ENCODE measurements at places on chromosomes 5 and 9.

- DNase-seq, result no peak
These were observed 414.2 kb downstream of the CCDC171 start for GRCh38 chr9:15967068-15967467.

GRCh38 chr5:78661044-78661443 is 12.5 kb upstream of the LHFPL2 start:
- no peak for DNase-seq

DNA sequence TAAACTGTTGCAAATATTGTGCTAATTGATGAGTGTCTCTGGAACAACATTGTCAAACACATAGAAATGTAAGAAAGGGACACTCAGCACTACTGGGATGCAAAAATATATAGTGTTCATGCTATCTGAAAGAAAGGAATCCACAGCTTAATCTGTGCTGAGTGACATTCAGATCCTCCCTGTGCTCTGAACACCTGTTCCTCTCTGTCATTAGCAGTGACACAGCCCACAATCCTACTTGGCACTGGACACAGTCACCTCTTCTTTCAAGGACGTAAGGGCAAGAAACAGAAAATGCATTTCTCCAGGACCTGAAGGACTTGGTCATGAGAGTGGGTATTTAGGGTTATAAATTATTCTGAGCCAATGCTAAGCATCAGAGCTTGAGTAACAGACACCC is 121.4 kb upstream of the SV2C start:
- no peak for DNase-seq

DNA sequence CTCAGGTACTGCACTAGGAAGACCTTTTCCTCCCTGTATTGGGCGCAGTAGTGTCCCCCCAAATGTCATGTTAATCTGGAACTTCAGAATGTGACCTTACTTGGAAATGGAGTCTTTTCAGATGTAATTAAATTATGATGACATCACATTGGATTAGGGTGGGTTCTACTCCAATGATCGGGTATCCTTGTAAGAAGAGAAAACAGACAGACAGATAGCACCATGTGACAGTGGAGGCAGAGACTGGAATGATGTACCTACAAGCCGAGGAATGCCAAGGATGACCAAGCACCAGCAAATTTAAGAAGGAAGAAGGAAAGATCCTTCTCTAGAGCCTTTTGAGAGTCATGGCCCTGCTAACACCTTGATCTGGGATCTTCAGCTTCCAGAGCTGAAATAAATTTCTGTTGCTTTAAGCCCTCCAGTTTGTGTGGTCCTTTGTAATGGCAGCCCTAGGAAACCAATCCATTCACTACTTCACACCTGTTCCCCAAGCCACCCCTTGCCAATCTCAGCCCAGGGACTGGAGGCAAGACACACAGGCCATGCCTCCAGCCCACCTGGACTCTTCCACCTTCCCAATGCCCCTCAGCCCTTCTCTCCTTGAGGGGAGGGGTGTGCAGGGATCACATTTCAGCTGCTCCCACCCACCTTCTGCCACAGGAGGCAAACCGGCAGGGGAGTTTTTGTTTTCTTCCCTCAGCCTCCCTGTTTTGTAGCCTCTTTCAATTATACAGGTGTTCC is 1.6 kb downstream of the CCNJL start:
- DNase-seq, result no peak

- DNase-seq, result no peak
These were observed 8.0 kb downstream of the SRFBP1 start for GRCh38 chr5:121969660-121970295.

- no peak for DNase-seq
These were observed 29.7 kb upstream of the EFNA5 start for GRCh38 chr5:107700481-107700880.

DNA sequence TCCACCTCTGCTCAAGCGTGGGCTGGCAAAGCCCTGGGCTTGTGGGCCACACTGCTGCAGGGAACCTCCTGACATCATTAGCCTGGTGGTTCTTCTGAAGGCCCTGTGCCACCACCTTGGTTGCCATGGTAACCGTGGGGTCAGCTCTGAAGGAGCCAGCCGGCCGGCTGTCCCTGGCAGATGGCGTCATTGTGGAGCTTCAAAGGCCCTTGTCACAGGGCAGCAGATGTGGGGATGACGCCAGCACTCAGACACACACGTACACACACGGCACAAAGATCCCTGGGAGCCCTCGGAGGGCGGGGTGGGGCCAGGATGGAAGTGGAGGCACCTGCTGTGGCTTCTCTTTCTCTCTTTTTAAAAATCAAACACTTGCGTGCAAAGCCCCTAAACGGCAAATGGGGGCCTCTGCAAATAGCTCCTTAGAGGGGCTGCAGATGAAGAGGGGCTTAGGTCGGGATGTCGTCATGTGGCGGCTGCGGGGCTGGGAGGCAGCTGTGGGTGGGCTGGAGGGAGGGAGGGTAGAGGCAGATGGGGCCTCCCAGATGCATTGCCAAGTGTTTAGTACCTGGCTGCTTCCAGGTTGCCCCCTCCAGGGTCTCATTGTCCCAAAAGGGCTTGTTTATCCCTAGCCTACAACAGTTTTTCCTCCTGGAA is 19.5 kb upstream of the RPL26L1 start:
- no peak for DNase-seq

- peak; percentile 58 for DNase-seq
These were observed 1.7 kb downstream of the CBY3 start for GRCh38 chr5:179679014-179679674.

GRCh38 chr5:131756942-131757341 is 39.9 kb downstream of the FNIP1 start:
- no peak for DNase-seq

GRCh38 chr5:134029156-134029555 is 24.4 kb upstream of the VDAC1 start:
- no peak for DNase-seq

GRCh38 chr5:15116996-15117395 is 245.4 kb upstream of the ANKH start:
- no peak for DNase-seq

DNA sequence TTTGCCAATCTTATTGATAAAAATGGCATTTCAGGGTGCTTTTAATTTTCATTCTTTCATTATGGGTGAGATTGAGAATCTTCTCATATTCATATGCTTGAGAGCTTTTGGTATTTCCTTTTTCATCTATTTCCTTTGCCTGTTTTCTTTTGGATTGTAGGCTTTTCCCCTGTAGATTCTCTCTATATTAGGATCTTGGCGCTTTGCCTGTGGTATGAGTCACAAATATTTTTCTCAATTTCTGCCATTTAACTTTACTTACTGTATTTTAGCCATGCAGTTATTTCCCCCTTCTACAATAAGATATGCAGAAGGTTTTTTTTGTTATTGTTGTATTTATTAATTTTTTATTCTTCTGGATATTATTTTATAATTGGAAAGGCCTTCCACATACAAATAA is 21.5 kb upstream of the KLF9 start:
- no peak for DNase-seq

DNA sequence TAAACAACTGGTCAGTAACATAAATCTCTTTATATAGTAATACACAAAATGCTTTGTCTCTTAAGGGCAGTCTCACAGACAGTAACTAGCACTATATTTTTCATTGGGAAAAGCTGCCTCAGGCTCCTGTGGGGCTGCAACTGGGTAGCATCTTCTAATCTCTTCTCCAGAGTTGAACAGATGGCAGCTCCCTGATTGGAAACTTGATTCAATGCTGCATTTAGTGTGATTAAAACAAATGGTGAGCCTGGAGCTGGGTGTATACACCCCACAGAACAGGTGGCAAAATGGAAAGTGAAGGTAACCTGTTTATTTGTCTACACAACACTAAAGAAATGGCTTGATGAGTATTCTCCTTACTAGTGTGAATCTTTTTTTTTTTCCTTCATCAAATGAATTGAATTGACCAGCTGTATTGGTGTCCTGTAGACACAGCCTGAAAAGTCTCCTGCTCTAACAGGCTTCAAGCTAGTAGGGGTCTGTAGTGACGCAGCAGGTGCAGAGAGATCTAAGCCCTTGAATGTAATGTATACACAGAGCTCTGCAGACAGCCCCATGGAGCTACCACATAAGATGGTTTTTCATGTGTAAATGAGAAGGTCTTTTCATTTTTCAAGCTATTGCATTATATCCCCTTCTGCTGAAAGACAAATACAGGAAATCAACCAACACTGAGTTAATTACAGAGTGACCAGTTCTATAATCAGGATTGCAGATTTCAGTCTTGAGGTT is 43.3 kb downstream of the IZUMO3 start:
- no peak for DNase-seq

DNA sequence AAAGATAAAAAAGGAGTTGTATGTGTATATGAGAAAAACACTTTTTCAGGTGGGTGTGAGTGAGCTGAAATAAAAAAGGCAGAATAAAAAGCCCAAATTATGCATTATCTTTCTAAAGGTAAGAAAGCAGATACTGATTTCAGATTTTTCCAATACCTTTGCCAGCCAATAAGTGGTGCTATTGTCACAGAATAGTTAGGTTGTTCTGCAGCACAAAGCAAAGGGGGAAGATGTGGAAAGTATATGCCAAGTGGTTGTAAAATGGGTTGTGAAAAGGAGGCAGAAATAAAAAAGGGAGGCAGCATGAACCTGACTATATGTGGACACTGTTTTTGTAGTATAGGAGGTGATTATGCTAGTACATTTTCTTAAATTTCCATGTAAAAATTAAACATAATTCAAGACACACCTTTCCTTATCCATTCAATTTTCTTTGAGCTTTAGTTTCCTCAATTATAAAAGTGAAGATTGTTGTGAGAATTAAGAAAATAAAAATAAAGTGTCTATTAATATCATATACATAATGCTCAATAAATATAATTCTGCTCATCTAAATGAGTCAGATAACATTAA is 106.7 kb downstream of the SMIM15 start:
- DNase-seq, result no peak

DNA sequence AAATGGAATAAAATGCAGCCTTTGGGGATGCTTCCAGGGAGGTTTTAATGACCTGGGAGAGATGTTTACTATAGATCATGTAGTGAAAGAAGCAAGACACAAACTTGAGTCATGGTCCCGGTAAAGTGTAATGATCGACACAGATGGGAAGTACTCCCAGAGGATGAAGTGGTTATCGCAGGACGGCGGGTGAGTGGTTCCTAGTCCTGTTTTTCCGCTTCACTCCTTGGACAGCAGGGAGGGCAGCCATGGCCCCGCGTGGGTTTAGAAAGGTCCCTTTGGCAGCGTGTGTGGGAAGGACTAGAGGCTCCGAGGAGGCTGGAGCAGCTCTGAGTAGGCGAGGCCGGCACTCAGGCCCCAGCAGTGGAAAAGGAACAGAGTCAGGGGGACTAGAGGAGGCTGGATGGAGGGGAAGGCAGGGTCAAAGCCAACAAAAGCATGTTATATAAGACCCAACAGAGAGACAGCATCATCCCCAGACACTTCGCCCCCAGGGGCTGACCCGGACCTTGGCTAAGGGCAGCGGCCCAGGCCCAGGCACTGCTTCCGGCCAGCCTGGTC is 49.2 kb upstream of the STXBP1 start:
- DNase-seq, result no peak

GRCh38 chr9:131892162-131892707 is 152.4 kb upstream of the RAPGEF1 start:
- no peak for DNase-seq

DNA sequence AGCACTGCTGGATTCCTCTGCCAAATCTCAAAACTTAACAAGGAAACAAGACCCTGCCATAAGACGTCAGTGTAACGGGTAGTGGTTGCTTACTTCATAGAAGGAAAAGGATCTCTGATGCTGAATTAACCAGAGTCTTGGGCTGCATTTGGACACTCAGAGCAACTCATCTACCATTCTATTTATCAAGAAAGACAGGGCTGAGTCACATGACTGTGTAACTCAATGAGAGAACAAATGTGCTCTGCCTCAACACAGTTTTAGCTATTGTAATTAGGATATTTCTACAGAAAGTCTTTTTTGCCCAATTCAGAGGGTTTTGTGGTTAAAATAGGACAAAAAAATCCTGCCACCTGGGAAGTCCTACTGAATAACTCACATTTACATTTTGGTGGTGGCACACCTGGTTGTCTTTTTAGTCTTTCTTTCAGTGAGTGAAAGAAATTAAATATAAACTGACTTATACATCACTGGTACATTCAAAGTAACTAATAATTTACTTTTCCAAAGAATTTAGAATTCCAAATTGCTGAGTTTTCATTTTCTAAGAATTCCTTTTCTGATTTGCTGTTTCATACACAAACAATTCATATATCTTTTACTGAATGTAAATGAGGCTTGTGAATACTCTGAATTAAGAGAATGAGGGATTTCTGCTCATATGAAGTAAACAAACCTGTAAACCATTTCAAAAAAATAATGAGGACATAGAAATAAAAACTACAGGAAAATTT is 104.4 kb downstream of the MPDZ start:
- DNase-seq, result no peak

- DNase-seq, result no peak
These were observed 14.5 kb downstream of the C9orf50 start for GRCh38 chr9:129606161-129607026.

- no peak for DNase-seq
These were observed 17.5 kb downstream of the PRKACG start for GRCh38 chr9:68996462-68996861.

DNA sequence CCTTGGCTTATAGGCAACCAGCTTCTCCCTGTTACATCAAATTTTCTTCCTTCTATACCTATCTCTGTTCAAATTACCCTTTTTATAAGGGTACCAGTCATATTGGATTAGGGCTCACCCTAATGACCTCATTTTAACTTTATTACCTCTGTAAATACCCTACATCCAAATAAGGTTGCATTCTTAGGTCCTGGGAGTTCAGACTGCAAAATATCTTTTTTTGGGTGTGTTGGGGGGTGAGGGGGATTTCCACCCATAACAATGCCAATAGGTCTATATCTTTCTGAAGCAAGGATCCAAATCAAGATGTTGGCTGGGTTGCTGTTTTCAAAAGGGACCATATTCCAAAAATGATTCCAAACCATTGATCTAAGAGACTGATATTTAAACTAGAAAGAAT is 141.7 kb downstream of the XRCC4 start:
- no peak for DNase-seq

GRCh38 chr5:14050821-14051220 is 92.3 kb upstream of the TRIO start:
- DNase-seq, result no peak

- DNase-seq, result no peak
These were observed 135.0 kb downstream of the STK32A start for GRCh38 chr5:147369742-147370374.

DNA sequence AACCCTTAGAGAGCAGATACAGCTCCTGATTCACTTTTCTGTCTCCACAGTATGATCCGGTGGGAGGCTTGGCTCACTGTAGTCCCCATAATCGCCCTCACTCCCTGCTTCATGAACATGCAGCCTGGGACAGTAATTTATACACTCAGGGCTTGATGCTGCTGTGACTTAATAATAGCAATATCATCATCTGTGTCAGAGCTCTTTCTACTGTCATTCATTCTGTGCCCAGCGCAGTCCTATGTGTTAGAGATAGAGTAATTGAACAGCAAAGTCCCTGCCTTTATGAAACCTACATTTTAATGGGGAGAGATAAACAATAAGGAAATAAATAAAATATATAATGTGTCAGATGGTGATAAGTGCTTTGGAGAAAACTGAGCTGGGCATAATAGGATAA is 2.8 kb upstream of the HEMGN start:
- no peak for DNase-seq

Measured in activated B cell treated with CpG ODN at 0.5 μM for 24 hours (primary cell).